Hematopoietic multipotent progenitor cell (in vitro differentiated cells): ENCODE measurements at places on chromosomes 16 and 17.

DNA sequence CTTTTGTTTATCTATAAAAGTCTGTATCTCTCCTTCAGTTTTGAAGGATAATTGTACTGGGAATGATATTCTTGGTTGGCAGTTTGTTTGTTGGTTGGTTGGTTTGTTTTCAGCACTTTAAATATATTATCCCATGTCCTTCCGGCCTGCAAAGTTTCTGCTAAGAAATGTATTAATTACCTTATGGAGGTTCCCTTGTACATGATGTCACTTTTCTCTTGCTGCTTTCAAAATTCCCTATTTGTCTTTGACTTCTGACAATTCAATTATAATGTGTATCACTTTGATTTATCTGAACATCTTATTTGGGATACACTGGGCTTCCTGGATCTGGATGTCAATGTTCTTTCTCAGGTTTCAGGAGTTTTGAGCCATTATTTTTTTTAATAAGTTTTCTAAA is 4.1 kb upstream of the KRT34 start:
- DNase-seq = no peak

DNA sequence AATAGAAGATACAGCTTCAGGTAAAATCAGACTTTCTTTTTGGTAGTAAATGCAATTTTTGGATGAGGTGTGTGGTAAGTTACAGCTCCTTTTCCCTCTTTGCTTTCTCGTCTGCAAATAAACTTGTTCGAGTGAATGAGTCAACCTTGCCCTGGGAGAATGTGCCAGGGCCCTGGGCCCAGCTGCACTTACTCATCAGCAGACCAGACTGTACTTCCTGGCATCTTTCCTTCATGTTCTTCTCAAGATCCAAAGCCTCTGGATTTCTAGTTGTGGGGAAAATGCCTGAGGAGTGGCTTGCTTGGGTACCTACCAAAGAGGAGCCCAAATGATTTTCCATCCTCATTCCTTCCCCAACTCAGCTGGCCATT is 5.4 kb upstream of the G6PC1 start:
- DNase-seq = no peak

DNA sequence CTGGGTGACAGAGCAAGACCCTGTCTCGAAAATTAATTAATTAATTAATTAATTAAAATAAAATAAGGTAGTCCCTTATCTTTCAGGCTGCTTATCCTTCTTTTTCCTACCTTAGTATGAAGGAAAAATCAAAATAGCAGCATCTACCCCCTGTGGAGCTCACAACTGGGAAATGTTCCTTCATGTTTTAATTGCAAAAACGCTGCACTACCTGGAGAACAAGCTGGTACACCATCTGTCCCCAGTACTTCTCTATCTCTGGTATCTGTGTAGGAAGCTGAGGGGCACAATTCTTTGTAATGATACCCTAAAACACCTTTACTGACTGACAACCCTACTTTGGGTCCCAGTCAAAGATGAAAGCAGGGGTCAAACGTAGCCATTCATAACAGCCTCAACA is 55.1 kb upstream of the MNT start:
- DNase-seq = no peak

DNA sequence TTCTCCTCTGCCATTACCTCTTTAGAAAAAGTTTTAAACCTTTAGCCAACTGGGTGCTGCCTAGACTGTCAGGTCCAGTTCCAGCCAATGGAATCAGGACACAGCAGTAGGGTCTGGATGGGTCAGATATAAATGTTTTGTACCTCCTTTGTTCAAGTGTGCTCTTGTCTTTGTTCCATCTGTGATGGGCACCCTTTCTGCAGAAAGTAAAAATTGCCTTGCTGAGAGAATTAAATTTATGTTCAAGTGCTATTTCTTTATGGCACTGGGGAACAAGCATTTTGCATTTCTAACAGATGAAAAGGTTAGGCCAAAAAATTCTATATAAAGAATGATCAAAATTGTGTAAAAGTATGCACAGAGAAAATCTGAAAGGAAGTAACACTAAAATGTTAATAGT is 5.2 kb upstream of the HP start:
- DNase-seq = no peak

- DNase-seq = no peak
Measured at GRCh38 chr16:83794860-83795554, 12.8 kb upstream of the HSBP1 start.

GRCh38 chr16:1378087-1378803 is 26.5 kb downstream of the GNPTG start:
- no peak for DNase-seq

- DNase-seq = no peak
Measured at GRCh38 chr17:40944531-40944930, 7.1 kb upstream of the KRT23 start.

DNA sequence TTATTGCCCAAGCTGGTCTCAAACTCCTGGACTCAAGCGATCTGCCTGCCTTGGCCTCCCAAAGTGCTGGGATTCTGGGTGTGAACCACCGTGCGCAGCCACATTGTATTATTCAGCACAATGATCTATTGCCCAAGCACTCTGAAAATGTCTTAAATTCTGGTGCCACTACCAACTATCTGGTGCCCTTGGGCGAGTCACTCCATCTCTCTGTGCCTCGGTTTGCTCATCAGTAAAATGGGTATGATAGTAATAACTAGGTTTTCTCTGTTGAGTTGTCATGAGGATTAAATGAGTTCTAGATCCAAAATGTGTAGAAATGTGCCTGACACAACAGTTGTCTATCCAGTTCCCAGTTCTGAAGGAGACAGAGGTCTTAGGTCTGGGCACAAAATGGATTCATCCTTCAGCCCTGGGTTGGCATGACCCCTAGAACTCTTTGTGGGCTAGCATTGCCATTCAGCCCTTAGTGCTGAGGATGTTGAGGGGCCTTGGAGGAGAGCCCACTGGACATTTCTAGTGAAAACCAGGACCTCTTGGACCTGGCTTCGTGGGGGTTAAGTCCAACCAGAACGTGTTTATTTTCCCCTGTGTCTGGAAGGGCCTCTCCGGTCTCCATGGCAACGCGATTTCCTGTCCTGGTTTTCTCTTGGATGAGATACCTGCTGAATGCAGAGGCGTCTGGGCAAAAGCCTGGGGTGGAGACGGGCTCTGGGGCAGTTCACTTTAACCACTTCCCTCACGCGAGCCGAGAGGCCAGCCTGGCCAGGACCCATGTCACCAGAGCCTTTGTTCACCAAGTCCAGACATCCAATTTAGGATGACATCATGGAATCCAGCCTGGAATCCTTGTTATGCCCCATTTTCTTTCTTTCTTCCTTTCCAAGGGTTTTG is 43.7 kb upstream of the TNRC6A start:
- DNase-seq = no peak

- no peak for DNase-seq
Measured at GRCh38 chr16:67767953-67768352, 38.4 kb downstream of the RANBP10 start.

DNA sequence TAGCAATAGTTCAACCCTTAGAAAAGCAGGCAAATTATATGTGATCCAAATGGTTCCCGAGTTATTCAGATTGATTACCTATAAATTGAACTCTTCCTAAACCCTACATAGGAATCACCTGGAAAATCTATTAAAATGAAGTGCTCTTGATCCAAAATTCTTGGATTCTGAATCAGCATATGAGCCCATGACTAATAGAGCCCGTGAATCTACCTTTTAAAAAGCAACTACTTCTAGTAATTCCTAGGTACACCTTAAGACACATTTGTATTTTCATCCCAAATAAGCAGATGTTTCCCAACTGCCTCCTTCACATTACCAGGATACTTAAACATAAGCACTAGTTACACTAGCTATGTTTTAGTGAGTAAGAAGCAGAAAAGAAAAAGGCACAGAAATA is 1171.0 kb upstream of the GOT2 start:
- no peak for DNase-seq

GRCh38 chr17:35286120-35286781 is 43.4 kb downstream of the SLFN5 start:
- no peak for DNase-seq

GRCh38 chr16:79121906-79122305 is 478.6 kb downstream of the MAF start:
- DNase-seq = no peak

DNA sequence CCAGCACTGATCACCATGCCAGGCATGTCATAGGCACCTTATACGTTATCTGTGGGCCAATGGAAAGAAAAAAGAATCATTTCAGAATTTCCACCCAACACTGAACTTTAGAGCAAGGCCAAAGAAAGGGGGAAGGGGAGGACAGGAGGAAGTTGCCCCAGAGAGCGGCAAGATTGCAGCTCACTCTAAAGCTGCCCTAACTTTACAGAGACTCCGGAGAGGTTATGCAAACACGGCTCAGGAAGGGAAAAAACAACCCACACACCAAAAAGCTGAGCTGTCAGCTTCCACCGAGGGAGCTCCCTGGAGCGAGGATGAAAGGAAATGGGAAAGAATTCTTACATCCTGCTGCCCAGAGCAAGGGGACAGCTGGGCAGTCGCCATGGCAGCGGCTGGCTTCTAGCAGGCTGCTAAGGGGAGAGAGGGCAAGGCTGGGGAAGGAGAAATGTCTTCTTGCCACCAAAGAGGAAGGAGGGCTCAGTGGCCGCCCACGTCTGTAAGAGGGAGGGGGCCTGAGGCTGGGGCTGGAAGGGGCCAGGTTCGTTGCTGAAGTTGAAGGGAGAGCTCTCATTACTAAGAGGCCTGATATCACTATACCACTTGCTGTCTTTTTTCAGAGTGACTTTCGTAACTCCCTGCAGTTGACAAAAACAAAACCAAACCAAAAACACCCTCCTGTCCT is 18.2 kb downstream of the COTL1 start:
- DNase-seq = no peak

DNA sequence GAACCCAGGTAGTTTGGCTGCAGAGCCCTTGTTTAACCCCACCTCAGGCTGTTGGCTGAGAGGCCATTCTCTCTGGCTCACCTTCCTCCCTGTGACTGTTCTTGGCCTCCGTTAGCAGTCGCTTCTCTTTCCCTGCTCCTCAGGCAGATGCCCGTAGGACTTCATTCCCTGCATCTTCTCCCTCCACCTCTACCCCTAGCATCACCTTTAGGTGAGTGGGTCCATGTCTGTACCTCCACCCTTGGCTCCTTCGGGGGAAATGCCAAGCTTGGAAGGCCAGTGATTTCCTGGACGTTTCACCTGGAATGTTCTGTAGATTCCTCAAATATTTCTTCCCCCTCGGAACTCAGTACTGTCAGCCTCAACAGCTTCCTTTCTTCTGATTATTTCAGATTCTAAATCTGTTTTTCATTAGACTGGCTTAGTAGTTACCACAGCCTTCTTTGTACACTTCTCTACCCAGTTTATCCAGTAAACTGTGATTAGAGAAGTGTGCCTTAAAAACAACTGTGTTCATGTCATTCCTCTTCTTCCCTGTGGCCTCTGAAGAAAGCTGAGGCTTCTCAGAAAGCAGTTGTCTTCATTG is 227.9 kb downstream of the MSI2 start:
- no peak for DNase-seq

- DNase-seq = no peak
Measured at GRCh38 chr17:1029196-1029921, 32.4 kb downstream of the TIMM22 start.

GRCh38 chr16:20049831-20050230 is 23.9 kb downstream of the GPR139 start:
- no peak for DNase-seq

DNA sequence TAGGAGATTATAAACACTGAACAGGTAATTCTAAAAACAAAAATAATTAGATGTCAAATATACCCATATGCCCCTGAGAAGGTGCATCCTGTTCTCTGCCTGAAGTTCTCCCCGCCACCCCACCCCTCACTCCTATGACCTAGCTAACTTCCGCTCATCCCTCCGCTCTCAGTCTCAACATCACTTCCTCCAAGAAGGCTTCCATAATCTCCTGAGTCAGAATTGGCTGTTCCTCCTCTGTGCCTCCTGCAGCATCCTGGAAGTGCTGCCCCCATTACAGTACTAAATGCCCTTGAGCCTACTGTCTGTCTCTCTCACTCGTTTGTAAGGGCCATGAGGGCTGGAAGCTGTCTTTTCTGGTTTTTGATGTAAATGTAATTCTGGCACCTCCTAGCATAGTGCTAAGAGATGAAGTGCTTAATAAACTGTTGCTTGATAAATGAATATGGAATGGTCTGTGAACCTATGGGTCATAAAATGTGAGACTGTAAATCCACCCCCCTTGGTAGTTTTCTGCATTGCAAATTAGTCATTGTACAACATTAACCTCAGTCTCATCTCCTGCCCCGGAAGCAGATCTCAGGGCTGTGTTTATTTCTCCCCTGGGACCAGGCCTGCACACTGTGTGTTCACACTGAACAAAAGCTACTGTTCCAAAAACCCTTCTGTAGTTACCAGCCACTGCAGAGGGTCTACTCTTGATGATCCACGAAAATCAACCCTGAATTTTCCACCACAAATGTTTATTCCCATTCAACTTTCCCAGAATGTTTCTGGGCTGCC is 3.9 kb upstream of the MYO1D start:
- no peak for DNase-seq

GRCh38 chr16:2966808-2967191 is 2.3 kb upstream of the PAQR4 start:
- DNase-seq = no peak

GRCh38 chr17:8892338-8892690 is 24.8 kb upstream of the PIK3R6 start:
- DNase-seq = no peak

GRCh38 chr17:69223809-69224208 is 4.8 kb downstream of the ABCA10 start:
- no peak for DNase-seq

GRCh38 chr16:53090286-53090590 is 35.4 kb downstream of the CHD9 start:
- no peak for DNase-seq

GRCh38 chr17:78882540-78883088 is 20.4 kb downstream of the CEP295NL start:
- peak; percentile 45 for DNase-seq

DNA sequence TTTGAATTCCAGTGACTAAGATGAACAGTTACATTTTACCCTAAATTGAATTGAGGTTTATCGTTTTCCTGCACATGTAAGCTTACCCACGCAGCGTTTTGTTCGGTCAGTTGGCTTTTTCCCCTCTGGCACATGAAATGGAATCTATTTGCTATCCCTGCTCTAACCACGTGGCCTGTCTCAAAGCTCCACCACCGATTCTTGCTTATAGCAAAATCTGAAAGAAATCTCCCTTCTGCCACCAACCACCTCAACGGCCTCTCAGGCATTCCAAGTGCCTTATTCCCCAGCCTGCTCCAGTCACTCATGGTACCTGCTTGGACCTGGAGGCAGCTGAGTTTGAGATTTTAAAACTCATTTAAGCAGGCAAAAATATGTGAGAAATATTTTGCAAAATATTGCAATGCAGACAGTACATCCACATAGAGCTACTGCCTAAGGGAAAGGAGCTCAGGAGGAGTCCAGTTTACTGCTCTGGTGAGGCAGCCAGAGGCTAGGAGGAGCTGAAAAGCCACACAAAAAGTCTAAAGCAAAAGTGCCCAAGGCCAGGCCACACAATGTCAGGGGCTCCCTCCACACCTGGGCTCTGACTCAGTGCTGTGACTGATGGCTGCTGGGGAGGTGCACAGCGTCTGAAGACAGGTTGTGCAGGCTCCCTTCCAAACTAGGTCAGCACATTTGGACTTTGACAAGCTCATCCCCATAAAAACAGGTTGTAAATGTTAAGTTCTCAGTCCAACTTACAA is 26.4 kb downstream of the ARHGAP17 start:
- no peak for DNase-seq
